Stomach (tissue), 19 donors: ENCODE measurements at places on chromosomes 1 and 21.

DNA sequence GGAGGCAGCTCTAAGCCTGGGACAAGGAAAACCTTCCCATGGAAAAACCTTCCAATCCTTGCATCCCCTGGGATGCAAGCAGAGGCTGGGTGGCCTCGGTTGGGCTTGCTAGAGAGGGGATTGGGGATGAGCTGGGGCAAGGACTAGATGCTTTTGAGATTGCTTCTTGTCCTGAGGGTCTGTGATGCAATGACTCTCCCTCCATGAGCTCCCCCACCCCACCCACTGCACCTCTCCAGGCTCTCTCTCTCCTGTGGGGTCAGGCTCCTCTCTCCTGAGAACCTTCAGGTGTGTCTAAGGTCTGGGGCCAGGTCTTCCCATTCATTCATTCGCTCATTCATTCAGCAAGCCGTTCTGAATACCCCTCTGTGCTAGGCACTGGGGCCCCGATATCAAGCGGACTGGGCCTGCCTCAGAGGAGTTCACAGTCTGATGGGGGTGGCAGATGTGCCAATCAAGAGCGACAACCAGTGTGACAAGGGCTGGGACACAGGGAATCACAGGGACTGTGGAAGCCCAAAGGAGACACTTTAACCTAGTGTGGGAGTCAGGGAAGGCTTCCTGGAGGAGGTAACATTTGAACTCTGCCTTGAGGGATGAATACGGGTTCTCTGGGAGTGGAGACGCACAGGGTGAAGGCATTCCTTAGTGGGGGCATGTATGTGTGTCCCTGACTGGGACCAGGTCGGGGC, 6.5 kb downstream of the LDLRAD1 start:
- no peak for DNase-seq

GRCh38 chr1:39021426-39021825, 4.7 kb upstream of the NDUFS5 start:
- DNase-seq, result no peak

DNA sequence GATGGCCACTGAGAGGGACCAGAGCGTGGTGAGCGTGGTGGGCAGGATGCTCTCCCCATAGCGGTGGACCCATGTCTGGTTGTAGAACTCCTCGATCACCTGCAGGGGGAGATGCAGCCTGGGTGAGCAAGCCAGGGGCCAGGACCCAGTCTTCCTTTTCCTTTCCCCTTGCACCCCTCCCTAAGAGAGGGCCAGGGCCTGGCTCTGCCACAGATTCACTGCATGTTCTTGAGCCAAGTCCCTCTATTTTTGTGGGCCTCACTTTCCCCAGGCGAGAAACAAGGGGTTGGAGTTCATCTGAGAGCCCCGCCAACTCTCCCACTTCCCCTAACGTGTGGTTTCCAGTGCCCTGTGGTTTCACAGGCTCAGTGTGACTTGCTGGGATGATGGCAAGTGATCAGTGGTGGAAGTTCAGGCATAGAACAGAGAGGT, 27.5 kb downstream of the SLC2A1 start:
- DNase-seq, result no peak

DNA sequence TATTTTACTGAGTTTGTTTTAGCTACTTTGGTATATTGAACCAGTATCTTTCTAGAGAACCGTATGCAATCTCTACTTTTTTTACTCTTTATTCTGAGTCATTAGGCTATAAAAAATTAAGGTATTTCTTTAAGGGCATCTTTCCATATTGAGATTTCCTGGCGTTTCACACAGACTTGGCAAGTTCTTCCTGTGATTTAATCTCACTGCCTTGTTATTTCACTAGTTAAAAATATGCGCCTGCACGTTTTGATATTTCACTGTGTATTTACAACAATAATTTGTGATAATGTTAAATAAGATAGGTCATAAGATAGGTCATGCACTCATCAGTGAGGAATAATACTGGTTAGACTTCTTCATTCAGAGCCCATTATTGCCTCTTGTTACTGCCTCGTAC, 16.2 kb upstream of the CR1L start:
- DNase-seq, result no peak

GRCh38 chr1:67338642-67339041, 31.0 kb downstream of the IL12RB2 start:
- DNase-seq, result no peak

DNA sequence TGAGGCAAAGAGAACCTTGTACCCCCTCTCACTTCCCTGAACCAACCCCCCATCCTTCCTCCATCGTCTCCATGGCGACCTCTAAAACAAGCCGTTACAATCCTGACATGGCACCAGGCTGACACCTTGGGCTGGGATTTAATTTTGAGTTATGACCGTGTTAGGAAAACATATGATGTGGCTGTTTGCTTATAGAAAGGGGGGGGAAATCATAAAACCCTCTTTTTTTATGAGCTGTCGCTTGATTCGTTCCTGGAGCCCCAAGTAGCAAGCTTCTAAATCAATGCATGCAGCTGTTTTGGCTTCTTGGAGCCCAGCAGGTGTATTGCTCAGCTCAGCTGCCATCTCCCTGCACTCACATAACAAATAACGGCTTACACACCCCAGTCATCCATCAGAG, 301.2 kb upstream of the SPAG17 start:
- DNase-seq, result no peak

- peak; percentile 95 for DNase-seq
Observed at GRCh38 chr1:32992489-32993323, 28.1 kb upstream of the RNF19B start.

- DNase-seq, result no peak
Observed at GRCh38 chr1:227898502-227899140, 49.1 kb downstream of the WNT9A start.

DNA sequence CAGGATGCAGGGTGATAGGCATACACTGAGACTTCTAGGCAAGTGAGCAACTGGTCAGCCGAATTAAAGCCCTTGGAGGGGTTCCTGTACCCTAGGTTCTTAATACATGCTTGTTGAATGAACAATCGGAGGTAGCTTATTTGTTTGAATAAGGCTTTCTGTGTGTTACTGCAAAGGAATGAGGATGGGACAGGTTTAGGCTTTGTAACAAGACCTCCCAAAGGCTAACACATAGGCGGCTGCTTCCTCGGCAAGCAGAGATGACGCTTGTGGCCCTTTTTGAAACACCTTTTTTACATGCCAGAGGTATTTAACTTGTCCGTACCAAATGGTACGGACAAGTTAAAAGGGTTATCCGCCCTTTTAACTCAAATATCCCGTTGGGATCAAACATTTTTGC, 511.6 kb downstream of the KIF26B start:
- DNase-seq, result no peak

DNA sequence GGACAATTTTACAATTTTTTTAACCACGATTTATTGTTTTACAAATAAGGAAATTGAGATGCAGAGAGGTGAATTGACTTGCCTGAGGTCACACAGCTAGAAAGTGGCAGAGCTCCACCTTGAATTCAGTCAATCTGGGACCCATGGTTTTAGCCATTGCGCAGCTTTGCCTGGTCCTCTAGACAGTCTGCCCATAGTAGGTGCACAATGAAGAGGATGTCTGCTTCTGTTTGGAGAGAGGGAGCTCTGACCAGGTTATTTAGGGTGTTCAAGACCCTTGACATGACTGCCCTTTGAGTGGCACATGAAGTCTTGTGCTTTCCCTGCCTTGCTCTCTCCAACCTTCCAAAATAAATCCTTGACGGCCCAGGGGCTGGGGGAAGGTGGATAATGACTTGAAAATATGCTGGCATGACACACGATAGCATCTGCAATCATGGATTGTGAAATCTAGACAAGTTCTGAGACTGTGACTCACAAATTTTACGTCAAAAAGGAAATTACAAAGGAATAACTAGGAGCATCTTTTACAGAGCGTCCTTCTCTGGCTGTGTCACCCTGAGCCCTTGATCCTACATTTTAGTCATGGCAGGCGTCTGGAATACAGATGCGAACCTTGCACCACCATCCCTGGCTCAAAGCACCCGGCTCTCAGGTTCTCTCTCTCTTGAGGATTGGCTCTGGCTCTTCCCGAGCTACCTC, 26.2 kb upstream of the ID3 start:
- DNase-seq, result no peak
